ENCODE measurements at places on chromosomes 12 and 14. TPM values are rescaled to one million over a fixed set of nuclear protein-coding genes. Genes with fewer than 3 reads are reported as not detected.

Gene SNRNP35
- total RNA-seq: 23.2 TPM

Gene LTBP2
- 19.8 TPM for total RNA-seq

DNA sequence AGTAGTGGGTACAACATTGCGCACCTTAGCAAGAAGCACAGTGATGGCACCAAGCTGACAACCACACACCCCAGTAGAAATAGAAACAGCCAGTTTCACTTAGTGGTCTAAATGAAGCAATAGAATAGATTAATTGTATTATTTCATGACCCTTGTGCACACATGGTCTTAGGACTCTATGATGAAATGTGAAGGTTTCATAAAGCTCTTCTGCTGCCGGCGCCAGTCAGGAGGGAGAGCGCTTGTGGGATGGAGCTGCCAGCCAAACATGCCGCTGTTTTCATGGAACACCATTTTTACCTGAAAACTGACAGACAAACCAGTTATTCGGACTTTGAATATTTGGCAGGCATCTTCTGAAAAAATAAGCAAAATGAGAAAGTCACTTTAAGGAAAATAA lies 100.0 kb downstream of the PPP2R5C start:
- no peak for DNase-seq

GRCh38 chr12:60259225-60259624 lies 663.4 kb downstream of the SLC16A7 start:
- no peak for DNase-seq

GRCh38 chr12:113633678-113634332 lies 162.1 kb upstream of the LHX5 start:
- no peak for DNase-seq

Data from gastrocnemius medialis (tissue), 4 donors.